ENCODE measurements at places on chromosomes 2 and 18. TPM values are rescaled to one million over a fixed set of nuclear protein-coding genes. Genes with fewer than 3 reads are reported as not detected.
A peak's percentile ranks its signal among the peaks of the same experiment; 100 is the strongest.

CCBE1 gene
- total RNA-seq, result not detected

GRCh38 chr2:43239981-43240765, 13.8 kb upstream of the ZFP36L2 start:
- H3K4me1 ChIP-seq, result peaks cover 8% of the 10 kb centered on the region
- DNase-seq, result no peak
- H3K4me3 ChIP-seq, result no peak overlapping the region
- no peak overlapping the region for H3K27ac ChIP-seq

DNA sequence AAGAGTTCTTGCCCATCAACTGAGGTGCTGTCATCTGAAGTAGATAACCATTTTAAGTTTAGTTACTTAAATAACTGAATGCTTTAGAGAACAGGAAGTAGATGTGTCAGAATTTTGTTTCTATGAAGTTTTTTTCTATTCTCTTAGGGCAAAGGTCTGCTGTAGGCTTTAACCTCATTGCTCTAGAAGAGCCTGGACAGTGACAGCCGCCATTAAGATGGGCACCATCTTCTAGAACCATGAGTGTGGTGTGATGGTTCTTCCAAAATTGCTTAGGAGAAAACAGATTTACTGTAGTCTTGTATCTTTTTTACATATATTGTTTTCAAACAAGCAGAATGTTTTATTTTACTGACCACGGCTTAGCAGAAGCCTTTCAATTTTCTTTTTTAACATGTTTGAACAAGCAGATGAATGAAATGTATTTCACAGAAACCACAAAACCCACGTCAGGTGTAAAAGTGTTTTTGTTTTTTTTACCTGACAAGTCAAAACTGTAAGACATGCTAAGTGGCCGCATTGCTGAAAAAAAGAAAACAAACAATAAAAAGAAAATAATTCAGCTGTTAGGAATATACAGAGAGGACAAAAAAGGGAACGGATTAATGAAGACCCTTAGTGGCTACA, 77.9 kb downstream of the PRELID3A start:
- DNase-seq, result no peak
- H3K4me3 ChIP-seq, result no peak overlapping the region
- peaks cover 6% of the 10 kb centered on the region for H3K4me1 ChIP-seq
- H3K27ac ChIP-seq, result no peak overlapping the region
- H3K36me3 ChIP-seq, result no peaks in the 10 kb centered on the region

GCKR gene
- not detected for total RNA-seq

- DNase-seq, result peak; percentile 42
- no peak overlapping the region for H3K4me3 ChIP-seq
- H3K36me3 ChIP-seq, result peaks cover 5% of the 10 kb centered on the region
- no peak overlapping the region for H3K27ac ChIP-seq
These were observed 11.4 kb downstream of the OSGEPL1 start for GRCh38 chr2:189751080-189751658.

DNA sequence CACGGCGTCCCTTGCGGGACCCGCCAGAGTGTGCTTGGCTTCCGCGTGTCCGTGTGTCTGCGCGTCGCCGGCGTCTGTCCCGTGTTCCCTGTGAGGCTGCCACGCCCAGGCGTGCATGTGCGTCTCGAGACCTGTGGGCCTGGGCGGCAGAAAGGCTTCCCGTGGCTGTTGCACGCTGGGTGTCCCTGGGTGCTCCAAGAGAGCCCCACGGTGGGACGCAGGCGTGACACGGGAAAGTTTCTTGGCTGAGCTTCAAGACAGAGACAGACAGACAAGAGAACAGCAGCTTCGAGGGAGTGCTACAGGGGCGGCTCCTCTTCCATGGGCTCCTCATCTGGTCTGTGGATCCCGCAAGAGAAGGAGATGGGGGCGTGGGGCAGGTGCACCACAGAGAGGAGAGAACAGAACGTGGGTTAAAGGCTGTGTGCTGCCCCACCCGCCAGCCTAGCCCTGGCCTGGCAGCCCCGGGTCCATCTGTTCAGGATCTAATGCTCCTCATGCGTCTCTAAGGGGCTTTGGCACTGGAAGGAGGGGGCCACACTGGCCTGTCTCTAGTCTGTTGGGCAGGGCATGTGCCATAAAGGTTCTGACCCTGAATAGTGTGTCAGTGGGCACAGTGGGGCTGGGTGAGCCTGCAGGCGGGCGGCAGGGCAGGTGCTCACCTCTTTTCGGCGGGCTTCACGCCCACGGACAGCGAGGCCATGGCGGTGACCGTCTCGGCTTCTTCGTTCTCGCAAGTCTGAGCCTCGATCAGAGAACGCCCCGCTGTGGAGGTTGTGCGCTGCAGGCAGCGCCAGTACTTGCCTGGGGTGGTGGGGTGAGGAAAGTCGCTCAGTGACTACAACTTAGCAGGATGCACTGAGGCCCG, 205.1 kb downstream of the TWIST2 start:
- no peak overlapping the region for H3K4me3 ChIP-seq
- H3K4me1 ChIP-seq, result peaks cover 3% of the 10 kb centered on the region
- peaks cover 22% of the 10 kb centered on the region for H3K36me3 ChIP-seq
- H3K27me3 ChIP-seq, result no peaks in the 10 kb centered on the region
- no peak overlapping the region for H3K27ac ChIP-seq

GRCh38 chr18:23632615-23633014, 30.1 kb downstream of the ANKRD29 start:
- DNase-seq, result no peak
- peaks cover 16% of the 10 kb centered on the region for H3K4me1 ChIP-seq
- H3K27ac ChIP-seq, result no peak overlapping the region
- H3K27me3 ChIP-seq, result peaks cover 22% of the 10 kb centered on the region

DNA sequence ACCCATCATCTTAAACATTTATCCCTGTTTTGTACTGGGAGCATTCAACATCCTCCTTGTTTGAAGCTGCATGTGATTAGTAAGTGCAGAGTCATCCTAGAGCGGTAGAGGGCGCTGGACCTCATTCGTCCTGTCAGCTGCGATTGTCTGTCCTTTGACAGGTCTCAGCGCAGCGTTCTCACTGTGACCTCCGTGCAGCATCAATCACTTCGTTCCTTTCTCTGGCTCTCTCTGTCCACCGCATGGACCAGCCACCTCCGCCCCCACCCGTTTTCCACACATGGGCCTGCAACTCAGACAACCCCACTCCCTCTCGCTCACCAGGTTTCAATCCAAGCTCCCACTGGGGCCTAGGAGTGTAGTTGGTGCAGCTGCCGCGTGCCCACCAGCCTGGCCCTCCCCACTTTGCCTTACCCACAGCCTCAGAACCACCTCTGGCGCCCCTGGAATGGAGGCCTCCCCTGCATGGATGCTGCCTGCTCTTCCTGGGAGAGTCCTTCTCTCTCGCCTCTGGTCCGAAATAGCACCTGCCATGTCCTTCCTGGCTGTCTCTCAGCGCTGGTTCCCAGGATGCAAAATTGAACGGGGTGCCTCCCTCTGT, 90.5 kb downstream of the NDUFA10 start:
- H3K4me1 ChIP-seq, result peaks cover 9% of the 10 kb centered on the region
- H3K36me3 ChIP-seq, result no peaks in the 10 kb centered on the region
- no peak overlapping the region for H3K27ac ChIP-seq
- H3K4me3 ChIP-seq, result no peak overlapping the region

GRCh38 chr18:80022613-80023012, 11.6 kb upstream of the RBFA start:
- no peak overlapping the region for H3K27ac ChIP-seq
- H3K4me1 ChIP-seq, result no peaks in the 10 kb centered on the region
- H3K4me3 ChIP-seq, result no peak overlapping the region
- peaks cover 23% of the 10 kb centered on the region for H3K36me3 ChIP-seq

GRCh38 chr18:66410692-66411091, 193.2 kb downstream of the CDH19 start:
- no peaks in the 10 kb centered on the region for H3K27me3 ChIP-seq
- DNase-seq, result no peak
- no peaks in the 10 kb centered on the region for H3K36me3 ChIP-seq

DNA sequence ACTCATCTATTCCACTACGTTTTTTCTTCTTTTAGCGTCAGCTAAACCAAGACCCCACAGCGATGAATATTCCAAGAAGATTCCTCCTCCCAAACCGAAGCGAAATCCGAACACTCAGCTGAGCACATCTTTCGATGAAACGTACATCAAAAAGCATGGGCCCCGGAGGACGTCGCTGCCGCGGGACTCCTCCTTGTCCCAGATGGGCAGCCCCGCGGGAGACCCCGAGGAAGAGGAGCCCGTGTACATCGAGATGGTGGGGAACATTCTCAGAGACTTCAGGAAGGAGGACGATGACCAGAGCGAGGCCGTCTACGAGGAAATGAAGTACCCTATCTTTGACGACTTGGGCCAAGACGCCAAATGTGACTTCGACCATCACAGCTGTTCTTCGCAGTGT, 182.4 kb downstream of the NYAP2 start:
- H3K27me3 ChIP-seq, result peaks cover 2% of the 10 kb centered on the region
- H3K27ac ChIP-seq, result no peak overlapping the region
- DNase-seq, result no peak
- no peak overlapping the region for H3K4me3 ChIP-seq
- H3K36me3 ChIP-seq, result no peaks in the 10 kb centered on the region

- no peak overlapping the region for H3K4me3 ChIP-seq
- no peak overlapping the region for H3K27ac ChIP-seq
- no peaks in the 10 kb centered on the region for H3K36me3 ChIP-seq
- H3K27me3 ChIP-seq, result no peaks in the 10 kb centered on the region
- no peak for DNase-seq
These were observed 65.8 kb upstream of the ZNF804A start for GRCh38 chr2:184532551-184532950.

TMEM131 gene
- 31.9 TPM for total RNA-seq

DNA sequence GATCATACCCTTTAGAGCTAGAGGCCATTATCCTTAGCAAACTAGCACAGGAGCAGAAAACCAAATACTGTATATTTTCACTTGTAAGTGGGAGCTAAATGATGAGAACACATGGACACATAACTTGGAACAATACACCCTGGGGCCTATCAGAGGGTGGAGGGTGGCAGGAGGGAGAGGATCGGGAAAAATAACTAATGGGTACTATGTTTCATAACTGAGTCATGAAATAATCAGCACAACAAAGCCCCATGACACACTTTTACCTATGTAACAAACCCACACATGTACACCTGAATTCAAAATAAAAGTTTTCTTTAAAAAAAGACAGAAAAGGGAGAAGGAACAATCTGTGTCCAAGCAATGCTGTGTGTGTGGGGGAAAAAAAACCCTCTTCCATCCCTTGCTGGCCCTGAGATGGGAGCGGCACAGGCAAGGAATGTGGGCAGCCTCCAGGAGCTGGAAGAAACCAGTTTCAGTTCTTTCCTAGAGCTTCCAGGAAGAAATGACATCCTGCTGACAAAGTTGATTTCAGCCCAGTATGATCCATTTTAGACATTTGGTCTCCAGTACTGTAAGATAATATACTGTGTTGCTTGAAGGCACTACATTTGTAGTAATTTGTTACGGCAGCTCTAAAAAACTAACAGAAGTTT, 458.7 kb upstream of the CNTNAP5 start:
- H3K27me3 ChIP-seq, result no peaks in the 10 kb centered on the region
- H3K4me3 ChIP-seq, result no peak overlapping the region
- DNase-seq, result no peak
- no peaks in the 10 kb centered on the region for H3K4me1 ChIP-seq
- no peak overlapping the region for H3K27ac ChIP-seq

DNA sequence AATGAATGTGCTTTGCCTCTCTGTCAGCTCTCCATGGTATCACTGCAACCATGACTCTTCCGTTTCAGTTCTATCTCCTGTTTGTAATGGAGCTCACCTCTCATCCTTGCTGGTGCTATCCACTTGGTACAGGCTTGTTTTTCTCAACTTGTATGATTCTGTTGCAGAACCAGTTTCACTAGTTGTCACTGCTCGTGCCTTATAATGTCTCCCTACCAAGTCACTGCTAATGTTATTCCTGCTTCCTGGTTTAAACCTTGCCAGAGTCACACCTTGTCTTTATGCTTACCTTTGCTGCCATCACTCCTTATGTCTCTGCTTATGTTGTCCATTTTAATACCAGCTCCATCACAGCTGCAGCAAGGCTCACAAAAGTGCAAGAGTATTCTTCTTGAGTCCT, 1191.0 kb upstream of the LRRTM1 start:
- no peaks in the 10 kb centered on the region for H3K27me3 ChIP-seq
- H3K4me1 ChIP-seq, result no peaks in the 10 kb centered on the region
- no peak for DNase-seq
- no peaks in the 10 kb centered on the region for H3K36me3 ChIP-seq

GRCh38 chr18:27855486-27855885, 321.4 kb downstream of the CDH2 start:
- no peaks in the 10 kb centered on the region for H3K27me3 ChIP-seq
- no peaks in the 10 kb centered on the region for H3K36me3 ChIP-seq
- H3K27ac ChIP-seq, result no peak overlapping the region
- H3K4me3 ChIP-seq, result no peak overlapping the region
- DNase-seq, result no peak

IL1R1 gene
- total RNA-seq, result 1.5 TPM

DNA sequence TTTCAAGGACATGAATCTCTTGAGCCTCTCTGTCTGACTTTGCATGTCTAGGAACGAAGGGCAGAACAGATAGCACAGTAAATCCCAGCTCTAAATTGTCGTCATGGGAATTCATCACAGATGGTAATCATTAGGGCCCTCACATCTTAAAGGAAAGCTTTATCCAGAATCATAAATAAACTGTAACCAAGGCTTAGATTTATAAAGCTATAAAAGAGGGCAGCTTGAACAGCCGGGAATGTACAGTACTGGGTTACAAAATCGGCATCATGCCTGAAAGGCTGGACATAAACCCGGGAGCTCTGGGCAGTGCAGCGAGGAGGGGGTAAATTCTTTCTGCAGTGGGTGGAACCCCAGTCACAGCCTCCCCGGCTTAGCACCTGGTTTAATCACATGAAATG, 144.4 kb downstream of the GFPT1 start:
- peaks cover 29% of the 10 kb centered on the region for H3K27me3 ChIP-seq
- no peaks in the 10 kb centered on the region for H3K4me1 ChIP-seq
- no peak overlapping the region for H3K4me3 ChIP-seq
- no peak overlapping the region for H3K27ac ChIP-seq
- H3K36me3 ChIP-seq, result no peaks in the 10 kb centered on the region
- no peak for DNase-seq

- H3K4me3 ChIP-seq, result no peak overlapping the region
- DNase-seq, result no peak
- H3K27ac ChIP-seq, result no peak overlapping the region
- H3K27me3 ChIP-seq, result no peaks in the 10 kb centered on the region
- no peaks in the 10 kb centered on the region for H3K36me3 ChIP-seq
These were observed 101.4 kb downstream of the FTCDNL1 start for GRCh38 chr2:199749571-199749970.

GRCh38 chr2:54672590-54673456, 50.6 kb upstream of the EML6 start:
- H3K4me1 ChIP-seq, result peaks cover 27% of the 10 kb centered on the region
- no peak for DNase-seq
- H3K27me3 ChIP-seq, result peaks cover 44% of the 10 kb centered on the region
- H3K36me3 ChIP-seq, result peaks cover 23% of the 10 kb centered on the region
- no peak overlapping the region for H3K27ac ChIP-seq
